GM04503 (cell line): ENCODE measurements at places on chromosomes 13 and 19.

GRCh38 chr13:110377826-110378201 is 70.7 kb downstream of the COL4A2 start:
- DNase-seq = no peak

DNA sequence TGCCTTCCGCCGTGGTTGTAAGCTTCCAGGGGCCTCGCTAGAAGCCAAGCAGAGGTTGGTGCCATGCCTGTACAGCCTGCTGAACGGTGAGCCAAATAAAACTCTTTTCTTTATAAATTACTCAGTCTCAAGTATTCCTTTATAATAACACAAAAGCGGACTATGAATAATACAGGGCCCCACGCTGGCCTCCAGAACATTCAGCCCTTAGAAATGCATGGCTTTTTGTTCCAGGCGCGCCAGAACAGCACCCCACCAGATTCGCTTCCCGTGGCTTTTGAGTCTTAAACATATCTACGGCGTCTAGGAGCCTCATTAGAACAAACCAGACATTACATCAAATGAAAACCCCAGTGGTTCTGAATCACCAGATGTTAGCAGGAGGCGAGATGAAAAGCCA is 75.1 kb downstream of the SLC15A1 start:
- DNase-seq = no peak

- no peak for DNase-seq
Measured at GRCh38 chr19:5690955-5691821, 1.1 kb downstream of the RPL36 start.

DNA sequence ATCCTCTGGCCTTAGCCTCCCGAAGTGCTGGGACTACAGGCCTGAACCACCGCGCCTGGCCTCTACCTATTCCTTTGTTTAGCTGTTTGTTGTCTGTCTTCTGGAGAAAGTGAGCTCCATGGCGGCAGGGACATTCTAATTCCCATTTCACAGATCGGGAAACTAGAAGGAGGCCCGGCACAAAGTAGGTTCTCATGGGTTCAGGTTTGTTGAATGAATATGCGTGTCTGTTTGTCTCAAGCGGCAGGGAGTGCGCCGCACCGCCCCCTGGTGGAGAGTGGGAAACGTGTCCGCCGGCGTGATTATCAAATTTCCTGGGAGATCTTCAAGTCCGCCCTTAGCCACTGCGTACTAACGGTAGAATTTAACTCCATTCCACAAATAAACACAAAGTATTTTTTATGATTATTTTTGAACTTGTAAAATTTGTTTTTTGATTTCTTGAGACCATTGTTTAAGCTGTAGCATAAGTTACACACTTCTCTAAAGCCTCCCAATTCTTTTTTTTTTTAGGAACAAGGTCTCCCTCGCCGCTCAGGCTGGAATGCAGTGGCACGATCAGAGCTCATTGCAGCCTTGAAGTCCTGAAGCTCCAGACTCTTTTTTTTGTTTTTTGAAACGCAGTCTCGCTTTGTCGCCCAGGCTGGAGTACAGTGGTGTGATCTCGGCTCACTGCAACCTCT is 8.9 kb upstream of the CCDC9 start:
- no peak for DNase-seq

DNA sequence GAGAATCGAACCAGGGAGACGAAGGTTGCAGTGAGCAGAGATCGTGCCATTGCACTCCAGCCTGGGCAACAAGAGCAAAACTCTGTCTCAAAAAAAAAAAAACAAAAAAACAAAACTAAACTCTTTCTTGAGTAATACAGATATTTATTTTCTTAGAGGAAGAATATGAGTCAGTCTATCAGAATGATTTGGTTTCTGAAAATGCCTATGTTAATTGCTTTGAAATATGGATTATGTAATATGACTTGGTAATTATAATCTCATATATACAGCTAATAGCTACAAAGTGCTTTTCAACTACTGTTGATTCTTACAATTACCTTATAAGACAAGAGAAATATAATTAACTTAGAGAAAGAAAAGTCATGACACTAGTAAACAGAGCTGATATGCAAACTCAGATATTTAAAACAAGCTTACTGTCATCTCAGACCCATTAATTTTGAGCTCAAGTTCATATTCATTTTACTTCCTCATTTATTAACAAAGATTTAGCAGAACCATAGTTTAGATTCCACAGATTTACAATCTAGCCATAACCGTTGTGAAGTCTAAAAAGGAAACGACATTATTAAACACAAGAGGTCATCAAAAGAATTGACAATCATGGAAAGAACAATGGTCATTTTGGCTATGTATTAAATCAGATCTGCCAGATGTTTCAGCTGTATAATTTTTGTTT is 88.0 kb downstream of the TBC1D4 start:
- DNase-seq = no peak

DNA sequence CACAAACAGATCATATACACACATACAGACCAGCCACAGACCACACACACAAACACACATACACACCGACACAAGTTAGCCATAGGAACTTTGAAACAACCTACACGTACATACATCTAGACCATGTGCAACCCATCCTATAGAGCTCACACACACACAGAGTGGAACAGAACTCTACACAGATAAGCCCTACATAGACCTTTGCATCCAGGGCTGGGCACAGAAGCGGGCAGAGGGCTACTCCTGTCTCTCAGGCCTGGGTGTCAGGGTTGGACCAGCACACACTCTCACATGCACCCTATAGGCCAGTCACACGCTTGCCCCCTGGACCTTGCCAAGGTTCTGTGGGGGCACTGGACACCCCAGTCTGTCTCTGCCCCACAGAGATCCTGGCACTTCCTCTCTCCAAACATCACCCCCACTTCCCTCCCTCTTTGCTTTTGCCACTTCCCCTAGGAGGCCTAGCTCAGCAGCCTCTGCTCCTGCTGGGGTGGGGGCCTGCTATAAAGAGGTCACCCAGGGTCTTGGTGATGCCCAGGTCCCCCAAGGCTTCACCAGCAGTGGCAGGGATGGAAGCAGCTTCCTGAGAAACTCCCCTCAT is 5.8 kb upstream of the JUNB start:
- DNase-seq = no peak

DNA sequence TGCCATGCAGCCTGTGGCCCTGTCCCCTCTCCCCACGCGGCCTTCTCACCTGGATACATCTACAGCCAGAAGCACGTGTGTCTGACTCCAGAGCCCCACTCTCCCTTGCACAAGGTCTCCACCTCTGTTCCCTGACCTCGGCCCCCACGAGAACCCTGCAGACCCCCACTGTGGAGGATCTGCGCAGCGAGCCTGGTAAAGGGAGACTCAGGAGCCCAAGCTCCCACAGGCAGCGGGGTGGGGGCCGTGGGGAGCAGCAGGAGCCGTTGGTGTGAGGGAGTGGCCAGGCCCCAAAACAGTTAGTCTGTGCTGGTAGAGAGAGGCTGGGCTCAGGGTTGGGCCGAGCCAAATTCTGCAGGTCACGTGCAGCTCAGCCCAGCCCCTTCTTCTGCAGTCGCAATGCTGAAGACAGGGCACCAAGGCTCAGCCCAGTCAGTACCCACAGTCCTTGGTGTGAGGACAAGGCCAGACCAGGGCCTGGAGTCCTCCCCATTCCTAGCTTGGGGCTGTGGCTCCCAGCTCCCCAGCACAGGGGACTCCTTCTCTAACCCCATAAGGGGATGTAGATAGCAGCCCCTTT is 28.7 kb upstream of the SLC7A10 start:
- DNase-seq = no peak

DNA sequence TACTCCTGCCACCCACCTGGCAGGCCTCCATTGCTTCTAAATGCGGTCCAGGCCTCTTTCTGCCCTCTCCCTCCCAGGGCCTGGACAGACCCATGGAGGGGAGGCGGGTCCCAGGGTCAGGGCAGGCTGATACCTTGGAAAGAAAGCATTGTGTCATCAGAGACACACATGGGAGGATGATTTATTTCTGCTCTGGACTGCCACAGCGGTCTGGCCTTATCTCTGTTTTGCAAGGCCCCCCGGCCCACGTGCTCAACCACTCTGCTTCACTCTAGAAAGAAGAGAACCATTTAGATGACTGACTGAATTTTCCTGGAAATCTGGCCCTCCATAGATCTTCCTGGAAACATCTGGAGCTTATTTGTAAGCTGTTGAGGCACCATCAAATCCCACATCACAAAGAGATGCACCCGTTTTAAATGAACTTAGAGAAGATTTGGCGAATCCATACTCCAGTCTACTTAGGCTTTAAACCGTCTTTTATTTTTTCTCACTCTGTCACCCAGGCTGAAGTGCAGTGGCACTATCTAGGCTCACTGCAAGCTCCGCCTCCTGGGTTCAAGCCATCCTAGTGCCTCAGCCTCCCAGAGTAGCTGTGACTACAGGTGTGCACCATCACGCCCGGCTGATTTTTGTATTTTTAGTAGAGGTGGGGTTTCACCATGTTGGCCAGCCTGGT is 48.3 kb upstream of the URI1 start:
- no peak for DNase-seq

GRCh38 chr19:33293255-33294057 is 8.9 kb downstream of the CEBPA start:
- DNase-seq = peak; percentile 71

DNA sequence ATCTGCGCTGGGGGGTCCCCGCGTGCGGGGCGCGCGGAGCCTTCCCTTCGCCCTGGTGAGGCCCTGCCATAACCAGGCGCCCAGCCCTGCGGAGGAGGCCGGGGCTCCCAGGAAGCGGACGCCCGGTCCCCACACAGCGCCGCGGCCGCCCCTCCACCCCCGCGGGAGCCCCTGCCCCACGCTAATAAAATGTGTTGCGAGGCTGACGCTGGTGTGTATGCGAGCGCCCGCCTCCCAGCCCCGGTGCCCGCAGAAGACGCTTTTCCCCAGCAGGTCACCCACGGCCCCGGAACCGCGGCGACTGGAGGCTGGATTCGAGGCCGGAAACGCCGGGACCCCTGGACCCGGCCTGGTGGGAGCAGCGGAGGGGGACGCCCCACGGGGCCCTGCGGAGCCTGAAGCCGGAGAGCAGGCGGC is 12.1 kb upstream of the CDC34 start:
- DNase-seq = no peak

- no peak for DNase-seq
Measured at GRCh38 chr19:51001515-51001914, at the start of gene KLK8. Gene KLK8, minus strand, starts transcription at chr19:51001604. Its CDS starts 437 bp downstream, at chr19:51001167.

GRCh38 chr13:68257111-68257842 is 1027.1 kb upstream of the PCDH9 start:
- no peak for DNase-seq

GRCh38 chr19:37251308-37252229 is 33.6 kb downstream of the ZNF383 start:
- peak; percentile 95 for DNase-seq

GRCh38 chr13:107295416-107296140 is 727.6 kb upstream of the ARGLU1 start:
- DNase-seq = no peak

GRCh38 chr19:58330458-58330857 is 3.7 kb downstream of the ZSCAN22 start:
- DNase-seq = peak; percentile 45

DNA sequence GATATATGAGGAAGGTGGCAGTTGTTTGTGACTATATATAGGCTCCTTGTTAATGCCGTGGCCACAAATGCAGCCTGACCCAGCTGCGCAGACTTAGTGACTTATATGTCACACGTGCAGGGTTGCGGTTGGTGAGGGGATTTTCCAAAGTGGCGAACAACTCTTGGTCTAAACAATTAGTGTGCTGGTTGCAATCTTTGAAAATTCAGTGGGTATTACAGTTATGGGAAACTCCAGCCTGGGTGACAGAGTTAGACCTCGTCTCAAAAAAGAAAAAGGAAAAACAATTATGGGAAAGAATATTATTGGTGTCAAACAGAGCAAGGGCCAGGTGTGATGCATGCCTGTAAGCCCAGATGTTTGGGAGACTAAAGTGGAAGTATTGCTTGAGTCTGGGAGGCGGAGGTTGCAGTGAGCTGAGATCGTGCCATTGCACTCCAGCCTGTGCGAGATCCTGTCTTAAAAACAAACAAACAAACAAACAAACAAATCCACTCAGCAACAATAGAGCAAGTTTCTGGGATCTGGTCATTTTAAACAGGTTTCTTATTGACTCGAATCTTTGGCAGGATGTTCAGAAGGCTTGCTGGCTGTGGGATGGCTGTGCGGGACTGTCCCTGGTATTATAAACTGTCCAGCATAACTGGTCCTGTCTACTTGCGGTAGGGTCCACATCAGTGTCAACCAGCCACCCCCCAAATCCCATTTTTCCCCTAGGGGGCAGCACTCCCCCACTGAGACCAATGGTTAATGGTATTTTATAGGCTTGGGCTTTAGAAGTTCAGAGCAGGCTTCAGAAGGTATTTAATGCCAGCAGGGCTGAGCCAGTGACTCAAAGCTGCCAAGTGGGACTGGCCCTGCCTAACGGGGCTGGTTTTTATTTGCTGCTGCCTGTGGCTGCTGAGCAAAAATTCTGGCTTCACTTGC is 15.4 kb downstream of the RELB start:
- peak; percentile 50 for DNase-seq

- no peak for DNase-seq
Measured at GRCh38 chr13:59801107-59801880, 362.4 kb downstream of the DIAPH3 start.

GRCh38 chr13:29125934-29126424 is 305.8 kb downstream of the MTUS2 start:
- DNase-seq = no peak

- no peak for DNase-seq
Measured at GRCh38 chr13:99476648-99477047, 24.6 kb upstream of the TM9SF2 start.

GRCh38 chr13:69999875-70000274 is 107.8 kb upstream of the ATXN8OS start:
- no peak for DNase-seq

GRCh38 chr19:32497391-32497790 is 83.6 kb upstream of the PDCD5 start:
- no peak for DNase-seq

DNA sequence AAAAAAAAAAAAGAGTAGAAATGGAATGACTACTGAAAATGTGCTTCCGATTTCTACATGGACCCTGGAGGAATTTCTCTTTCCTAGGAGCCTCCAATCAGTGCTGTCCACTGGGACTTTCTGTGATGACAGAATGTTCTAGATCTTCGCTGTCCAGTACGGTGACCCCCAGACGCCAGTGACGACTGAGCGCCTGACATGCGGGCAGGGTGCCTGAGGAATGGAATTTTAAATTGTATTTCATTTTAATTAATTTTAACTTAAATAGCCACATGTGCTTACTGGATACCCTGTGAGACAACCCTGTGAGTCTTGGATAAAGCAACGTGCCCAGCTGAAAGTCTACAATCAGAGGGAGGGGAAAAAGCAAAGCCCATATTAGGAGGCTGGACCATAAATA is 4.1 kb upstream of the TLE6 start:
- DNase-seq = no peak
